ENCODE measurements at places on chromosomes 7 and 10.
A peak's percentile ranks its signal among the peaks of the same experiment; 100 is the strongest.

DNA sequence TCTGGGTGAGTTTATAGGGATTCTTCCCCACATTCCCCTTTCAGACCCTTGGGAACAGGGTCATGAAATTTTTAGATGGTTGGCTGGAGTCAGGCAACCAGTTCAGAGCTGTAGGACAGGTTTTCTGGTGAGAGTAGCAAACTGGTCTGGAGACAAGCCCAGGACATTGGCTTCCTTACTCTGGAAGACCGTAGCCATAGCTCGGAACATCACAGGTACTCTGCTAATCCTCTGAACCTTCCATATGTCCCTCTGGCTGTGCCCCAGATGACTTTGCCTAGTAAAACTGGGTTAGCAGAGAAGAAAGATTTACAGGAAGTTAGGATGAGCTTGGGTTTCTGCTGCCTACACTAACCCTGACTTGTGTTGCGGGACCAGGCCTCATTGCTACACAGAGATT, 104.5 kb upstream of the MKLN1 start:
- DNase-seq = no peak

- DNase-seq = no peak
Observed at GRCh38 chr10:50527442-50528043, 96.2 kb downstream of the SGMS1 start.

DNA sequence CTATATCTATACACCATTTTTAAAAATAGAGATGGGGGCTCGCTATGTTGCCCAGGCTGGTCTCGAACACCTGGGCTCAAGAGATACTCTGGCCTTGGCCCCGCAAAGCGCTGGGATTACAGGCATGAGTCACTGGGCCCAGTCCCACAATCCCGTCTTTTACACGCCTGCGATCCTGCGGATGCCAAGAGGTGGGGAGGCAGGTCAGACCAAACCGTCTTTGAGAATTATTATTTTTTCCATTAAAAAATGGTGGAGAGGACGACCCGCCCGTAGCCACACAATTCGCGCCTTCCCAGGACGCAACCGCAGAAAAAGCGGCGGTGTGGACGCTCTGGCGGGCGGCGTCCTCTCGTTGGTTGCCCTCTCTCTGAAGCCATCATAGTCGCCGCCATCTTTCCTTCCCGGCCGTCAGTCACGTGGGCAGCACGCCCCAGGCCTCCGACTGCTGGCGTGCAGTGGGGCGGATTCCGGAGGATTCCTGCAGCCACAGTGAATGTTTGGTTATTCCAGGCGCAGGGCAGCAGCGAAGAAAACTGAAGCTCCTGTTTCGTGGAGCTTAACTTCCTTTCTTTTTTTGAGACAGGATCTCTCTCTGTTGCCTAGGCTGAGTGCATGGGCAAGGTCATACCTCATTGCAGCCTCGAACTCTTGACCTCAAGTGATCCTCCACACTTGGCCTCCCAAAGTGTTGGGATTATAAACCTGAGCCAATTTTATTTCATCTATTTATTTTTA, 9.9 kb upstream of the EPHB4 start:
- peak; percentile 56 for DNase-seq

- peak; percentile 77 for DNase-seq
Observed at GRCh38 chr7:26202019-26202990, 760 bp downstream of the CBX3 start.

DNA sequence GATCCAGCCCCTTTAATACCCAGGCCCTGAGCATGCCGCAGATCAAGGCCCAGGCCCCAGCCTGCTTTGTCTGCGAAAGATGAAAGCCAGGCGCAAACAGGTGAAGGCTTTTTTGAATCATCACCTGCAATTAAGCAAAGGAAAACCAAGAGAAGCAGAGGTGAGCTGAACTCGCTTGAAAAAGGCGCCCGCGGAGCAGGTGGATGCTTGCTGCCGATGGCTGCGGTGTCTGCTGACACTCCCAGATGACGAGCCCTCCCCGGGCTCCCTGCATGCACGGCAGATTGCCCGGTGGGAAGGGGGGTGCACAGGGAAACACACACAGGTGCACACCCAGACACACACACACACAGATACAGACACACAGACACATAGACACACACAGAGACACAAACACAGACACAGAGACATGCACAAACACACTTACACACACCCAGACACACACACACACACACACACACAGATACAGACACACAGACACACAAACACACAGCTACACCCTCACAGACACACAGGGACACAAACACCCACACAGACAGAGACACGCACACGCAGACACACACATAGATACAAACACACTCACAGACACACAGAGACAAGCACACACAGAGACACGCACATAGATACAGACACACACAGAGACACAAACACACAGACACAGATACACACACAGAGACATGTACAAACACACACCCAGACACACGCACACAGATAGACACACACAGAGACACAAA, 142.6 kb upstream of the RNF32 start:
- no peak for DNase-seq

DNA sequence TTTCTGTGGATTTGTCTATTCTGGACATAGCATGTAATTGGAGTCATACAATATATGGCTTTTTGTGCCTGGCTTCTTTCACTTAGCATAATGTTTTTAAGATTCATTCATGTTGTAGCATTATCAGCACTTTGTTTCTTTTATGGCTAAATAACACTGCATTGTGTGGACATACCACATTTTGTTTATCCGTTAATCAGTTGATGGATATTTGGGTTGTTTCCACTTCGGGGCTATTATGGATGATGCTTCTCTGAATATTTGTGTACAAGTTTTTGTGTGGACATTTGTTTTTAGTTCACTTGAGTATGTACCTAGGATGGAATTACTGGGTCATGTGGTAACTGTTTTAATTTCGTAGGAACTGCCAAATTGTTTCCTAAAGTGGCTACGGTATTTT, 6.4 kb downstream of the LCOR start:
- no peak for DNase-seq

GRCh38 chr10:78483641-78484040, 450.0 kb downstream of the RPS24 start:
- no peak for DNase-seq

DNA sequence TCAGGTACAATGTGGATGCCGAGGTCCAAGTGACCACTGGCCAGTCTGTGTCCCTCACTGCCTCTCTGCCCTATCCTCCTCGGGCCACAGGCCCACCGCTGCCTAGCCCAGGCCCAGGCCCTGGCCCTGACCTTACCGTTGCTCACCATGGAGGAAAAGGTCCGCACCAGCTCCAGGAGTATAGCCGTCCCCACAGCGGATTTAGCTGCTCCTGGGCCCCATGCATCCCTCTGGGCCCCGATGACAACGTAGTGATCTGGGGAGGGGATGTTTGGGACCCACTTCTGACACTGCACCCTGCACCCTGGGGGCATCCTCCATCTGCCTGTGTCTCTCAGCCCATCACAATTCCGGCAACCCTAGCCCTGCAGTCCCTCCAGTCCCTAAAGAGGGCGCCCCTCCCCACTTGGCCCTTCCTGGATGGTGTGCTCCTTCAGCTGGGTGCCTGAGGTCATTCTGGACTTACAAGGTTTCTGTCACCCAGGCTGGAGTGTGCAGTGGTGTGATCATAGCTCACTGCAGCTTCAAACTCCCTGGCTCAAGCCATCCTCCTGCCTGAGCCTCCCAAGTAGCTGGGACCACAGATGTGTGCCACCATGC, 12.1 kb downstream of the TFR2 start:
- DNase-seq = no peak

GRCh38 chr7:98420966-98421612, 20.2 kb upstream of the BAIAP2L1 start:
- peak; percentile 40 for DNase-seq

GRCh38 chr10:89206402-89207180, 526 bp downstream of the CH25H start:
- DNase-seq = peak; percentile 59

DNA sequence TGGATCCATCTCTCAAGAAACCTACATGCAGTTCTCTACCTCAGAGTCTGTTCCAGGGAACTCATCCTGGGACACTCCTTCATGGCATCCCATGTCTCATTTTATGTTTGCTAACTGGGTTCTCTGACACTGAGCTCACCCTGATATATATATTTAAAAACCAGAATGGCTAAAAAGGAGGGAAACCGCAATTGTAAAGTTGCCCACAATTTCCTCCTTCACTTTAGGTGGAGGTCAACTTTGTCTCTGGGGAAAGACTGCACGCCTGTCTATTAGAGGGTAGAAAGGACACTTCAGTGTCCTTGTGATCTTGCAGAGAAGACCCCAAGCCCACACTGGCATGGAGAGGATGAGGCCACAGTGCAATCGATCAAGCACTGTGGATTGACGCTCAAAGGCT, 131.7 kb downstream of the TEX36 start:
- no peak for DNase-seq

DNA sequence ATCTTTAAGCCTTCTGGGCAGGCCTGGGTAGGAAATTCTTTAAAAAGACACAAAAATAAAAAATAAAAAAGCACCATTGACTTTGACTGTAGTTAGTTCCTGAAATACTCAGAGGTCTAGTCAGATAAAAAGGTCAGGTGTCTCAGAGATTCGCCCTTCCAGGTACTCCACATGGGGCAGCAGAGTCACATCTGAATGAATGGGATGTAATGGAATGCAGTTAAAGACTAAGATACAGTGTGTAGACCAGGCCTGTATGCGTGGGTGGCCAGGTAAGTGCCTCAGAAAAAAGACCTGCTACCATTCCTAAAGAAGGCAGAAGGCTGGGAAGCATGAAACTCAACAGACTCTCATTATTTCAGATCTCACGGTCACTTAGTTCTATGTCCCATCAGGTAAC, 68.6 kb upstream of the SEM1 start:
- DNase-seq = no peak

GRCh38 chr7:138962561-138963270, 18.5 kb downstream of the KIAA1549 start:
- no peak for DNase-seq

- no peak for DNase-seq
Observed at GRCh38 chr7:126662856-126663255, 589.9 kb downstream of the GRM8 start.

DNA sequence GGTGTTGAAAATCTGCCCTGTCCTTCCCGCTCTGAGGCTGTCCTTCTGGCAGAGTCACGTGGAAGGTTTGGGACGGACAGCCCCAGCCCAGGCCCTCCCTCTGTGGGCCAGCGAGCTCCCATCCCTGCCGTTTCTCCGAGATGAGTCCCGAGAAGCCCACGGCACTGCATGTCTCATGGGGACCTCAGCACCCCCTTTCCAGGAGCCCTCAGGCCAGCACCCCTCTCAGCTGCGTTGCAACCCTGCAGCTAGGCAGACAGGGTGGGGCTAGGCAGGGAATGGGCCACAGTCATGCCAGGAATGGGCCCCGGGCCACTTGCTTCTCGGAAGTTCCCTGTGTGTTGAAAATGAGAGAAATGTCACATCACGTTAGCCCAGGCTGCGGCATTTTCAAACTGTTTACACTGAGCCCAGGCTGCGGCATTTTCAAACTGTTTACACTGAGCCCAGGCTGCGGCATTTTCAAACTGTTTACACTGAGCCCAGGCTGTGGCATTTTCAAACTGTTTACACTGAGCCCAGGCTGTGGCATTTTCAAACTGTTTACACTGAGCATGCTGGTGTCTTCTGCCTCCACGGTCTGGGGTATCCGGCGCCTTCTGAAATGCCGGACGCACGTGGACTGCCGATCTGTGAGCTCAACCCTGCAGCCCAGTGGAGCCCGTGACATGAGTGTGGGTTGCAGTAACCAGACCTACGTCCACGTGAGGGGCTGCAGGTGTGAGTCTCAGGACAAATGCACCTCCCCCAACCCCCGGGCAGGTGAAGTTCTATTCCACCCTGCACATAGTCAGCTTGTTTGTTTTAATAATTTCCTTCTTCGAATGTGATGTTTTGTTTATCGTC, 42.6 kb downstream of the FAM20C start:
- no peak for DNase-seq

- DNase-seq = no peak
Observed at GRCh38 chr10:11930312-11930978, 107.3 kb downstream of the PROSER2 start.

- DNase-seq = no peak
Observed at GRCh38 chr7:28474282-28474638, 61.9 kb downstream of the CREB5 start.

DNA sequence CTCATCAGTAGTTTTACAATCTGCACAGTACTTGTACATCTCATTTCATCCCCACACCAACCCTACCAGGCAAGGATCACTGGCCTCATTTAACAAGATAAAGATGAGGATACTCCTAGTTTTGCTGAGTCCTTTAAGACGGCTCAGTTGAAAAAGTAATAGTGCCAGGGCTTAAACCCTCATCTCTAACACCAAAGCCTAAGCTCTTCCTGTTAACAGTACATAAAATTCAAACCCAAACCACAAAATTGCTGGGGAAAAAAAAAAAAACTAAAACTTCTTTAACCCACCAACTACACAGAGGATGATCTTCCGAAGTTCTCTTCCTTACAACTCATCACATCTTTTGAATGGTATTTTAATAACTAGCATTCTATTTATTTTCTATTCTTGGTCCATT, 1.3 kb downstream of the SAR1A start:
- DNase-seq = no peak

GRCh38 chr10:25505466-25505865, 330.7 kb downstream of the GPR158 start:
- no peak for DNase-seq

DNA sequence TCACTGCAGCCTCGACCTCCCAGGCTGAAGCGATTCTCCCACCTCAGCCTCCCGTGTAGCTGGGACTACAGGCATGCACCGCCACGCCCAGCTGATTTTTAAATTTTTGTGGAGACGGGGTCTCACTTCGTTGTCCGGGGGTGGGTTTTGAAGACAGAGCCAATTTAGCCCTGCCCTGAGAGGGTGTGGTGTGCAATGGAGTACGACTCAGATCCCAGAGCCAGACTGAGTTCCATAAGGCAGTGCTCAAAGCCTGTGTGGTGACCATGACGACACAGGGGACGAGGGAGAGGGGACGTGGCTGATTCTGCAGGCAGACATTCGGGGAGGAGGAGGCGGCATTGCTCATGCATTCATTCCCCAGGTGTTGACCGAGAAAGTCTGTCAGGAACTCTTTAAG, 72.1 kb downstream of the ZMIZ1 start:
- no peak for DNase-seq

GRCh38 chr7:28725045-28725642, 233.0 kb downstream of the TRIL start:
- DNase-seq = no peak

GRCh38 chr7:17792075-17792936, 148.0 kb downstream of the SNX13 start:
- DNase-seq = no peak

GRCh38 chr7:1027242-1028043, 16.9 kb upstream of the GPR146 start:
- no peak for DNase-seq

DNA sequence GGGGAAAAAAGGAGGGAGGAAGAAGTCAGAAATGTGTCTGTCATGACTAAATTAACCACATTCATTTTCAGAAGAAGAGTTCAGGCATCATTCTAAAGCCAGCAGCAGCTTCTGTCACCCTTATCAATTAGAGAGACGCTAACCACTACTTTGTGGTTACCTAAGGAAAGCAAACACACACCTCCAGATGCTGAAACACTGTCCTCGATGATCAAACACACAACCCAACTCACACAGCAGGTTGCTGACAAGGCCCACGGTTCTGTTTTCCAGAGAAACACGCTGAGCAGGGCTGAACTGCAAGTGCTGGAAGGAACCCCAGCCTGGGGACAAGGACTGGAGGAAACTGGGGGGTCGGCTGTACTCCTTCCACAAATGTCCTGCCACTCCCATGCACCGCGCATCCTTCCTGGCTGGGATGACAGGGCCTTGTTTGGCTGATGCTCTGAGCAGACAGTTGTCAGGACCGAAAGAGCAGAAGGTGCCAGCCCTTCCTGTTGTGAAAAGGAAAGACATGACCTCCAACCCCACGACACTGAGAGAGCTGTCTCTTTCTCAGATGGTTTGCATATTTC, 36.6 kb downstream of the PRKCQ start:
- peak; percentile 31 for DNase-seq

GRCh38 chr7:36021367-36021766, 131.7 kb upstream of the EEPD1 start:
- DNase-seq = no peak
